Suppressor macrophage treated with lipopolysaccharide for 1 hour (primary cell): ENCODE measurements at places on chromosomes 4 and X.

- peak; percentile 68 for DNase-seq
Observed at GRCh38 chr4:156999175-156999517, 27.5 kb upstream of the PDGFC start.

DNA sequence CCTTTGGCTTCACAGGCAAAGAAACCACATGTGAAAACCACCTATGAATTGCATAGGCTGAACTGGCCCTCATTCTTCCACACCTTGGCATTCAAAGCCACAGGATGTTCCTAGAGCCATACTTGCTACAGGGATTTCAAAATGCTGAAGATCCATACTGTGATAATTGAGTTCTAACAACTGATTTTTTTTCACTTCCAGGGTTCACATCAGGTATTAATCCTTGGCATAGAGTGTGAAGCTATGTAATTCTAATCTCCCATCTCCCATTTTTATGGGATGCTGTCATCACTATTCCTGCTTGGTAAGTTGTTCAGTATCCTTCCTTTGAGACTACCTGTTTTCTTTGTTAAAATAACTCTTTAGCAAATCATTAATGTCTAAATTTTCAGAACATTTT is 1569.2 kb upstream of the ADGRL3 start:
- DNase-seq: no peak

DNA sequence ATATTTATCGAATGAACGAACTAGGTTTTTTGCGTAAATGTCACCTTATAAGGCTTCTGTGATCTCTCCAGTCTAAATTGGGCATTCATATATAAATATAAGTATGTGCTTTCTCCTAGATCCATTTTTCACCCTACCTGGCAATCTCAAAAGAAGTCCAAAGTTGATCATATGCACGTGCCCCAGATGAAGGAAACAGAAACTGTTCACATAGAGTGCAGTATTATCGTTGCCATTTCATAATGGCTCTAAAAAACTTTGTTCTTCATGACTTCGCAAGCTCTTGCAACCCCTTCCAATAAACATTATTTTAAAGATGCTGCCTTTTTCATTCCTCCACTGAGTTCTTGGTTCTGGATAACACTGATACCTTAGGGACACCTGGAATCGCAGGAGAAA is 708 bp downstream of the INTS12 start:
- peak; percentile 17 for DNase-seq

DNA sequence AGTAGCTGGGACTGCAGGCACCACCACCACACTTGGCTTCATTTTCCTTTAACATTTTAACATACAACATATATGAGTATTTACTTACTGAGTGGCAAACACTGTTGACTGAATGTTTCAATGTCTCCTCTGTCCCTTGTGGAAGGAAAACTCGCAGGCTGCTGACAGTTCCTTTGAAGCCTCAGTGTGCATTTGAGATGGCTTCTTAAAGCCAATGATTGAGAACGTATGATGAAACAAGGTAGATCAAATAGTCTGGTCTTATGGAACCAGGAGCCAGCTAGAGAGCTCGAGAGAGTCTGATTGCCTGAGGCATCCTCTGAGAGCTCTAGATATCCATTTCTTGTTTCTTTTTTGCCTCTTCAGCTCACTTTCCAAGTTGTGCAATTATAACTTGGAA is 43.0 kb upstream of the PDLIM3 start:
- DNase-seq: no peak

DNA sequence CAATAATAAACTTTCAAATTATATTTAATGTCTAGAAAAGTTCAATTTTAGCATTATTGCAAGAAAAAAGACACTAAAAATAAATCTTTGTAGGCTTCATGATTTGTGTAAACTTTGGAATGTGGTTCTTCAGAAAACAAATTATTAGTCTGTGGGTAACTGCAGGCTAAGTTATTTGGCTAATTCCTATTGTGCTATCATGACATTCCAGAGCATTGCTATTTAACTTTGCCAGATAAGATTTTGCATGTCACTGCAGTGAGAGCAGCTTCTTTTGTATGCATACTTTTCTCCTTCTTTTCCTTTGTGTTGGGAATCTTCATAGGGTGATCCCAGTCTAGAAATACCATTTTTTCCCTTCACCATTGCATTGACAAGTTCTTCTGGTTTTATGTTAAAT is 130.0 kb downstream of the AWAT2 start:
- DNase-seq: no peak

GRCh38 chrX:108000751-108001150 is 18.6 kb upstream of the TEX13B start:
- no peak for DNase-seq

- no peak for DNase-seq
Observed at GRCh38 chr4:76570141-76570973, 135.3 kb downstream of the SHROOM3 start.

DNA sequence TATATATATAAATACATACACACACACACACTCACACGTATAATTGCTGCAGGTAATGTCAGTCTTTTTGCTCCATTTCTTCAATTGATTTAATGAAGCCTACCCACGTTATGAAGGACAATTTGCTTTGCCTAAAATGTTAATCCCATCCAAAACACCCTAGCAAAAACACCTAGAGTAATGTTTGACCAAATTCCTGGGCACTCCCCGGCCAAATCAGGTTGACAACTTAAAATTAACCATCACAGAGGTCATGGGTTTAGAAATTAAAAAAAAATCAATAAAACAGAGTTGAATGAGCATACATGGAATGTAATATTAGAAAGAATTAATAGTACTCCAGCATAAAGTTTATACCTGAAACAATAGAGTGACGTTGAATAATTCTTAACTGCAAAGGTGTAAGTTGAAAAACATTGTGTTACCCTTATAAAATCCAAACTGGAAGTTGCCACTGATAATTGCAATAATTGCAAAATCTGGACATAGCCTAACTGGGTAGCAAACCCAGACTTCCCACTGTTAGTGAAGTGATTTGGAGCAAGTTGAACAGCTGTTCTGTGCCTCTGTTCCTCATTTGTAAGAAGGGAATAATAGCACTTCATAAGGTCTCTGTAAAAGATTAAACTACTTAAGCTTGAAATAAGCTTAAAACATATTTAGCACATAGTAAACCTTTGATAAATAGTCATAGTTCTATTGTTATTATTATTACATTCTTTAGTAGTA is 2120.5 kb downstream of the PCDH7 start:
- no peak for DNase-seq
